ENCODE measurements at places on chromosomes 7 and 10.

DNA sequence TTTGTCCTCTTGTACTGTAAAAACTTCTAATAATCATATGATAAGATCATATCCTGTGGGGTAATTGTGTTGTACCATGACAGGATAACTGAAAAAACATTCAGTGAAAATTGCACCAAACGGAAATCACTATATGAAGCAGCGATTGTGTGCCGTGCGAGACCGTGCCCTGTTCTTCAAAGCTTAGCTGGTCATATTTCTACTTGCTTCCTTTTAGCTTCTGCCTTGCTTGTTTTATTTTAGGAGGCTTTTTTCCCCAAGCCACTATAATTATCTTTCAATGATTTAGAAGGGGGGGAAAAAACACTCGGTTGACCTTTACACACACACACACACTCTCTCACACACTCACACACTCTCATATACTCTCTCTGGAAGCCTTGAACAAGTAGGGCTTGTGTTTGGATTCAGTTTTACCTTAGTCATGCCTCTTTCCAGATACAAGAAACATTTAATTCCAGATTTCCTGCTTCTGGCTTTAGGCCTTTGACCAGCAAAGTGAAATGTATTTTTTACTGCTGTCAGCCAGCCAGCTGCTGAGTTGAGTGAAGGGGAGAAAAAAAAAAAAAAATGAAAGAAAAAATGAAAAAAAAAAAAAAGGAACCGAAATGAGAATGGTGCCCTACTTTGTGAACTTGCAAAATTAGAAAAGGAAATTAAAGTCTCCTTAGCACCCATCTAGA is 181.4 kb downstream of the ARID5B start:
- no peak for DNase-seq

- DNase-seq = no peak
Measured at GRCh38 chr10:49174261-49174925, 13.8 kb downstream of the TMEM273 start.

DNA sequence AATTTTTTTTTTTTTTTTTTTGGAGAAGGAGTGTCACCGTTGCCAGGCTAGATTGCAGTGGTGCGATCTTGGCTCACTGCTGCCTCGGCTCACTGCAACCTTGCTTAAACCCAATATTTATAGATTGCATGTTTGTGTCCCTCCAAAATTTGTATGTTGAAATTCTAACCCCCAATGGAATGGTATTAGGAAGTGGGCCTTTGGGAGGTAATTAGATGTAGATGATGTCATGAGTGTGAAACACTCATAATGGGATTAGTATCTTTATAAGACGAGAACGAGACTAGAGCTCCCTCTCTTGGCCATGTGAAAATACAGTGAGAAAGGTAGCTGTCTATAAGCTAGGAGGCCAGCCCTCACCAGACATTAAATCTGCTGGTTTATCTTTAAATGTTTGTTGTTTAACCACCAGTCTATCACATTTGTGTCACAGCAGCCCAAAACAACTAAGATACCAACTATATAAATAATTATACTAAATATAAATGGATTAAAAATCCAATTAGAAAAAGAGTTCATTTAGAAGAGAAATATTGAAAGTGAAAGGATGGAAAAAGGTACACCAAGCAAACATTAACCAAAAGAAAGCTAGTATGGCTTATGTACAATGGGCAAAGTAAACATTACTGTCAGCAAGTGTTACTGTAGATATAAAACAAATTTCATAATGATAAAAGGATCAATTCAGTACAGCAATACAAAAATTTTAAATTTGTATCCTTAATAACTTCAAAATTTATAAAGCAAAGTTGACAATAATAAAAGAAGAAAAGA is 9.3 kb downstream of the TCAF1 start:
- DNase-seq = no peak

DNA sequence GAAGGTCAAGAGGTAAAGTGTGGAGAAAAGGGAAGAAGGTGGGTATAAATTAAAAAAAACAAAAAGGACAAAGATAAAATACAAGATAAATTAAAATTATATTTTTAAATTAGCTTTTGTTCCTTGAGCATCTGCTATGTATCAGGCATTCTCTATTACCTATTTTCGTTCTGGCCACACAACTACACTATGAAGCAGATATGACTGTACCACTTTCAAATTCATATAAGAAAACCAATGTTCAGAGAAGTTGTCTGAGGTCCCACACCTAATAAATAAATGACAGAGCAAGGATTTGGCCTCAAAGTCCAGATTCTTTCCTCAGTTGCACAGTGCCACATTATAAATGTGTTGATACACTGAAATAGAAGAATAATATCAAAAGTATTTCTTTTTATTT is 103.8 kb upstream of the PCDH15 start:
- no peak for DNase-seq

GRCh38 chr7:44213877-44214388 is 13.2 kb downstream of the YKT6 start:
- DNase-seq = no peak

- no peak for DNase-seq
Measured at GRCh38 chr7:77982926-77983550, 184.5 kb downstream of the PHTF2 start.

- no peak for DNase-seq
Measured at GRCh38 chr10:71771821-71772617, 1.3 kb downstream of the VSIR start.

GRCh38 chr7:22181663-22182062 is 175.3 kb downstream of the RAPGEF5 start:
- DNase-seq = no peak

DNA sequence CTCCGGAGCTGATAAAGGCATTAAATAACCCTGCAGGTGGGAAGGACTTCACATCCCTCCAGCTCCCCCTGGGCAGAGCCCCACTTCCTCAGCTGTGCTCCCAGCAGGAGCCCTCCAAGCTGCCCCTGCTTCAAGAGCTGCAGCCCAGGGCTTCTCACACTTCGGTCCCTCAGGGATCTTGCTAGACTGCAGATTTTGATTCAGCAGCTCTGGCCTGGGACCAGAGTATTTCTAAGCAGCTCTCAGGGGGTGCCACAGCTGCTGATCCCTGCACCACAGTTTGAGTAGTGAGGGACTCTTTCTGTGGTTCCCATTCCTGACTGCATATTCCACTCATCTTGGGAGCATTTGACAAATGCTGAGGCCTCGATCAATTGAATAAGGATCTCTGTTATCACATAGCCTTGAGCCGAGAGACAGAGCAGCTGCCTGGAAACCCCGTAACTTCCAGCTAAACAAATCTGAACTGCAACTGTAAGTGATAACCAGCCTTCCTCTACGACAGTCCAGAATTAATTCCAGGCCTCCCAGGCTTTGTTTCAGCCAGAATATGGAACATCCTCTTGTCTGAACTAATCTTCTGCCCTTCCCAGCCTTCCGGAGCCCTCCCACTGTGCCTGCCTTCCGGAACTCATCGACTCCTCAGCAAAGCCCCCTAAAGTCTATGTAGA is 161.4 kb downstream of the CCDC3 start:
- no peak for DNase-seq

- DNase-seq = no peak
Measured at GRCh38 chr7:44854644-44855364, 6.9 kb upstream of the H2AZ2 start.

DNA sequence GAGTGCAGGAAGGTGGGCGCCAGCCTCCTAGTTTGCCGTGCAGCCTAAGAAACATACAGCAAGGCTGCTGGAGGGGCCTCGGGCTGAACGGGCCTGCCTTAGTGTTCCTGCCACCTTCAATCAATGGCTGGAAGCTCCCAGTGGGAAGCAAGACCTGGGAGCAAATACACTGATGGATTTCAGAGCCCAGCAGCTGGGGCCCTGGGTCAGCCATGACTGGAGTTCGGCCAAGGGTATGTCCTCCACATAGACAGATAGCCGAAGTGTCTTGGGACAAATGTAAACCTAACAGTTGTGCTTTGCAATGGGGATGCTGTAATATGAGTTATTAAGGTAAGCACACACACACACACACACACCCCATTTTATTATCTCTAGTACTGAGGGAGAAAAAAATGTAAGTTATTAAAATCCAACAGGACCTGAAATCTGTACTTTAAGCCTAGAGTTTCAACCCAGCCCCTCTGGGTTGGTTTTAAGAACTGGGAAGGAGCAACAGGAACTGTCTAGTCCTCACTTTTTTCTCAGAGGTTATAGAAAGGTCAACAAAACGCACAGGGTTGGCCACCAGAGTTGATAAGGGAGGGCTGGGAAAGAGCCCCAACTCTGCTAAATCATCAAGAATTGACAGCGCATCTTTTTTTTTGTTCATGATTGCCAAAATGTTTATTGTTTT is 50.0 kb upstream of the CELF2 start:
- no peak for DNase-seq

DNA sequence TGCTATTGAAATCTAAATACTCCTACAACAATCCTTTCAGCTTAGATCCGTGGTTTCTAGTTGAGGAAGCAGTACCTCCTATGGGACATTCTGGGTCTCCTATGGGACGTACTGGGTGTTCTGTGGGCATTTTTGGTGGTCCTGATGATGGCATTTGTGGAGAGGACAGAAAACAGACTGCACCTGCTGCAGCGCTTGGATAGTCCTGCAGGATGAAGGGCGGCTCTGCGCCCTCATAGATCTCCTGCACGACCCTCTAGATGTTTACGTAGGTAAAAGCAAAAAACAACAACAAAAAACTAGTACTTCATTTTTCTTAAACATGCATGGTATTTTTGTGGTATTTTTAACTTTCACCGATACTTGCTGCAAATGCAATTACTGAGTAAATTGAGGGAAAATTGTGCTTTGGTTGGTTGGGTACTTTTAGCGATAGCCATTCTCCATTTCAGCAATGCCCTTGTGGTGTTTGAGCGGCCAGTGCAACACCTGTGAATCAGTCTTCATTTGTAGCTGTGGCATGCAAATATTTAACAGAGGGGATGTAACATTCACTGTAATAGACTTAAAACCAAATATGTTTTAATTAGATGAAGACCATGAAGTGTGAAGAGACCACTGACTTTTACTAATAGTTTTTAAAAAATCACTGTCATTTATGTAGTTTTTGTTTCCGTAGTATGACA is 461.2 kb downstream of the SDK1 start:
- no peak for DNase-seq

GRCh38 chr7:87445897-87446296 is 29.6 kb downstream of the ABCB4 start:
- DNase-seq = no peak

DNA sequence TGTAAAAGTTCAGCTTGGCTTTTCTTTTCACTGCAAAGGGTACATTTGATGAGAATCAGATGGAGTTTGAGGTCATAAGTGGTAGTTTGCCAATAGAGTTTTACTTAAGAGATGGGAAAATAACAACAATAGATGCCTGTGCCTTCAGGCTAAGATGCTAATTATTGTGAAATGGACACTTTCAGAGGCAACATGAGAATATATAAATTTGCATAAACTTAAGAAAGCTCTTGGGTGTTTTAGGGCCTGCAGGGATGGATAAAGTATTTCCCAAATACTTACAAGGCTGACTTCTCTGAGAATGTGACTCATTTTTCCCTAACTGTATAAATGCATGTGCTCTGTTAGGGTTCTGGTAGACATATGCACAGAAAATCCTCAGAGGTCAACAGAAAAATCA is 200.3 kb upstream of the SVIL start:
- DNase-seq = no peak

GRCh38 chr10:62243647-62243997 is 25.0 kb downstream of the RTKN2 start:
- no peak for DNase-seq

GRCh38 chr10:80894311-80894791 is 356.6 kb downstream of the SH2D4B start:
- DNase-seq = no peak

GRCh38 chr10:6711881-6712280 is 131.8 kb upstream of the PRKCQ start:
- no peak for DNase-seq

DNA sequence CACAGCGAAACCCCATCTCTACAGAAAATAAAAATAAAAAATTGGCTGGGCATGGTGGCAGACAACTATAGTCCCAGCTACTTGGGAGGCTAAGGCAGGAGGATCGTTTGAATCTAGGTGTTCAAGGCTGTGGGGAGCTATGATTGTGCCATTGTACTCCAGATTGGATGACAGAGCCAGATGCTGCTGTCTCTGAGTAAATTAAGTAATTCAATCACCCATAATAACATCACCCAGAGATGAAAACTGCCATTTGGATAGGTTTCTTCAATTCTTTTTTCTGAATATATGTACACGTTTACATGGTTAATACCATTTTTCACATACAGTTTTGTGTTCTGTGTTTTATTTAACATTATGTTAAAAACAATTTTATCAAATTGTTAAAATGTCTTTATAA is 79.3 kb downstream of the WIPF3 start:
- no peak for DNase-seq

- DNase-seq = no peak
Measured at GRCh38 chr10:28910956-28911355, 233.6 kb downstream of the BAMBI start.

- DNase-seq = no peak
Measured at GRCh38 chr10:23157691-23158369, 34.3 kb upstream of the PTF1A start.

DNA sequence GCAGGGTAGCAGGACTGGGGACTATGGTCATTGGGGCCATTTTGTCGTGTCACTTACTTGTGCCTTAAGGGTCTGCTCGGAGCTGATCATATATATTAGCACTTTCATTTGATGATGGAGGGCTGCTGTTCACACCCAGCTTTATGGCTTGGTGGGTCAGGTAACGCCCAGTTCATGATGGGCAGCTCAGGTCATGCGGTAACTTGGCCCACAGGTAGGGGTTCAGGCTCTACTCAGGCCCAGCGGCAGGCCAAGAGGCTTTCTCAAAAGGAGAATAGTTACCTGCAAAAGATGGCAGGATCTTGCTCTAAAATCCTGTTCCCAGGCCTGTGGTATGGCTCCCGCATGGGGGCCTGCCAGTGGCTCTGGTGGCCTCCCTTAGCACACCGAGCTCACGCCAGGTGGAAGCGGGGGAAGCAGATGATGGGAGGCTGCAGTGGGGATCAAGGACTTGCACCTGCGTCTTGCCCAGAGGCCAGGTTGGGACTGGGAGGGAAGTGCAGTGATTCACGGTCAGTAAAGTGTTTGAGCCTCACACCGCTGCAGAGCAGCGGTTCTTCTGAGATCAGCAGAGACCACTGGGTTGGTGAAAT is 109.5 kb downstream of the ADCY1 start:
- DNase-seq = no peak

GRCh38 chr7:149147072-149147751 is at the start of gene ZNF398:
TSS of gene ZNF398 (plus strand) at chr7:149147453. CDS start at chr7:149147743, 290 bp downstream.
- peak; percentile 64 for DNase-seq

GRCh38 chr10:6297951-6298381 is 95.2 kb downstream of the PFKFB3 start:
- no peak for DNase-seq

DNA sequence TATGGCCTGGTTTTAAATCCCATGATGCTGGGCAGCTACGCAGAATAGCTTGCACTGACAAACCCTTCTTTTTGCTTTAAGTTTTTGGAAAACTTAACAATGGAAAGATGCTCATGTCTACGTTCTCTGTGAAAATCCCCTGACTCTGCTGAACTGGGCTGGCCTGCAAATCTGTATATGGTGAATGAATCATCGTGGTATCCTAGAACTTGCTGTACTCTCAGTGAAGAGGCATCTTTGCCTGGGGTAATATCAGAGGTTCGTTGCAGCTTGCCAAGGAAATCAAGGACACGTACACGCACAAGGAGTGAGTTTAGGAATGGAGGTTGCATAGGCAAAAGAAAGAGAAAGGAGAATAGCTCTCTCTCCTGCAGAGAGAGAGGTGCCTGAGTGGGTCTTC is 382.0 kb upstream of the ADARB2 start:
- DNase-seq = no peak

Data from NCI-H1417 treated with DMSO at 0.1 percent for 48 hours (cell line).